ENCODE measurements at places on chromosomes 2 and 18.

GRCh38 chr18:37275237-37275741 lies 290.3 kb downstream of the CELF4 start:
- DNase-seq = no peak

GRCh38 chr2:233032551-233033320 lies at the start of gene NEU2:
TSS of gene NEU2 (plus strand) at chr2:233032672. CDS start at chr2:233032672, 0 bp downstream.
- no peak for DNase-seq

DNA sequence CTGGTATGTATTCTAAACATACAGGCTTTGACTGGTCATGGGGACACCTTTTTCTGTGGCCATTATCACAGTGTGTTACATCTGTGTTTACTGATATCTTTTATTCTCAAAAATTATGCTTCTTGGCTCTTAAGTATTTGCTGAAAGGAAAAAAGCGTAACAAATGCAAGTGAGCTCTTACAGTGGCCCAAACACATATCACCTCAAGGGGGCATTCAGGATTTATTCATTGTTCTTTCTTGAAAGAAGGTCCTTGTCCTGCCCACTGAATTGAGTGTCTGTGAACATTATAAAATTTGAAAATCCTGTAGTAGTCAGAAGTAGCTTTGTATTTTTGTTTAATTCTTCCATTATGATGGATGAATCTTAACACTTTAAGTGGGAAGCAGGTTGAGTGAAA lies 454.5 kb downstream of the XIRP2 start:
- no peak for DNase-seq

DNA sequence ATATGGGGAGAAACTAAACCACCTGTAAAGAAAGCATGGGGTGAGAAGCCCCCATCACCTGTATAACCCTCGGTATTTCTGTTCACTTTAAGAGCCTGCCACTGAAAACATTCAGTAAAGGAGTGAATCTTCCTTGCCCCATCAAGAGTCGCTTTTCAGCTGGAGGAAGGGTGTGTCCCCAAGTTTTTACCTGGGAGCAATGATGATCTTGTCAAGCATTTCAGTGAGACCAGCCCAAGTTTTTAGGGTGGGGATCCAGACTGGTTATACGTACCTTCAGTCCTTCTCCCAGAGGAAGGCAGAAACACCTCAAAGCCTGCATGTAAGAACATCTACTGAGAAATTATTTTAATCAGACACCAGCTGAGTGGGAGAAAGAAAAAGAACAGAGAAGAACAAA lies at the start of gene DSG1:
Gene DSG1 (plus strand): TSS at position 301 of the 400 bp plus-strand sequence. CDS start 141 bp downstream, outside the sequence.
- no peak for DNase-seq

- no peak for DNase-seq
These were observed 374.8 kb upstream of the TRIB2 start for GRCh38 chr2:12341920-12342319.
